ENCODE measurements at places on chromosomes 11 and 22.

- no peak for DNase-seq
These were observed 530.6 kb downstream of the MN1 start for GRCh38 chr22:27270818-27271510.

DNA sequence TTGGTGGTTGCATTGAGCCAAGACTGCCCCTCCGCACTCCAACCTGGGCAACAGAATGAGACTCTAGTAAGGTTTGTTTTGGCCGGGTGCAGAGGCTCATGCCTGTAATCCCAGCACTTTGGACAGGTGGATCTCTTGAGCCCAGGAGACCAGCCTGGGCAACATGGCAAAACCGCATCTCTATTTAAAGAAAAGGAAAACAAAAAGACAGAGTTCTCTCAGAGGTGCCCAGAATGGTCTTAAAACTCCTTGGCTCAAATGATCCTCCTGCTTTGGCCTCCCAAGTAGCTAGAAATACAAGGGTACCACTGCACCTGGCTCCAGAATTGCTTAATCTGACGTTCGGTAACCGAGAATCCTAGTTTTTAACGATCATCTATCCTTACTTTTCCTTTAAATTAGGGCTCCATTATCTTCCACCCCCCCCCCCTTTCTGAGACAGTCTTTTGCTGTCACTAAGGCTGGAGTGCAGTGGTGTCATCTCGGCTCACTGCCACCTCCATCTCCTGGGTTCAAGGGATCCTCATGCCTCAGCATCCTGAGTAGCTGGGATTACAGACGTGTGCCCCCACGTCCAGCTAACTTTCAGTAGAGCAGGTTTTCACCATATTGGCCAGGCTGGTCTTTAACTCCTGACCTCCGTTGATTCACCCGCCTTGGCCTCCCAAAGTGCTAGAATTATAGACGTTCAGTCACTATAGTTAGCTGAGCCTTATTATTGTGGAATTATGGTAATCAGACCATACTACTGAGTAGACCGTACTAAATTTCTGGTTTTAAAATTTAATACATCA lies 1.7 kb downstream of the RPS25 start:
- no peak for DNase-seq

DNA sequence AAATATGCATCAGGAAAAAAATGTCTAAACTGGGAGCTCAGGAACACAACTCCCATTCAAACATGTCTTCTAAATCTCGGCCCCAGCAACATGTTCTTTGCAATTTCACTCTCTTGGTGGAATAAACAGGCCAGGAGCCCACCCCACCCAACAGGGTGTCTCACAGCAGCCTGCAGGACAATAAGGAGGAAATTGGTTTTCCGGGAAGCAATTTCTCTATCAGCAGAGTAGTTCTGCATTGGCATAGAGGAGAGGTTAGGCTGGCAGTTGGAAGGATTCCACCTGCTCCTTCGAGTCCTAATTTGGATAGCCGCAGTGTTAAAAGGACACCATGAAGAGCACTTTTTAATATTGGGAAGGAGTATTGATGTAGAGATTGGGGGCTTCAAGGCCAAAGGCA lies 55.9 kb upstream of the BARX2 start:
- no peak for DNase-seq

- no peak for DNase-seq
These were observed 736.0 kb upstream of the CCDC90B start for GRCh38 chr11:84022201-84022600.

- DNase-seq = no peak
These were observed 5.5 kb upstream of the DNAL4 start for GRCh38 chr22:38799265-38800002.

DNA sequence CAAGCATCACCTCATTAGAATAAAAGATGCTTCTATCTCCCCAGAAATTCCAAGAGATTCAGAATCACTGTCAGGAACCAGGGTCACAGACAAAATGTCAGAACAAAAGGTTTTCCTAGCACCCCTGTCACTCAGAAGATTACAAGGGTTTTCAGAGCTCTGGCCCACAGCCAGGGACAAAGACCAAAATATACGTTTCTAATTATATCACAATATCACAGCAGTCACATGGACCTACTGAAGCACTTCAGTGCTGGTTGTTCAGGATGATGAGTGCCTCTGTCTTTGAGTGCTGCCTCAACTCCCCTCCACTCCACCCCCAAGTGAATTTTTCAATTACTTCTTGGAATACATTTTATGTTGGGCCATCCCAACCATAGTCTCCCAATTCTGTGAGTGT lies 21.9 kb upstream of the RTL6 start:
- no peak for DNase-seq

DNA sequence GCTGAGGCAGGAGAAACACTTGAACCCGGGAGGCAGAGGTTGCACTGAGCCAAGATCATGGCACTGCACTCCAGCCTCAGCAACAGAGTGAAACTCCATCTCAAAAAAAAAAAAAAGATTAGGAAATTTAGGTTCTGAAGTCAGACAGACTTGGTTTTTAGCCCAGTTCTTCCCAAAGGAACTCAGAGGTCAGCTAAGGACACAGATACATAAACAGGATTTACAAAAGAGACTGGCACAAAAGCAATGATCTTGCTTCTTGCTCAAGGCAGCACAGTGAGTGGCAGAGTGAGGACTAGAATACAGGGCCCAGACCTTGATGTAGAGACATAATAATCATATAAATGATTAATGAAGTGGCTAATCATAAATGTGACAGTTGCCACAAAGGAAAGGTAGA lies 25.4 kb upstream of the RRAS2 start:
- DNase-seq = no peak

- no peak for DNase-seq
These were observed 29.7 kb upstream of the VWA5A start for GRCh38 chr11:124085583-124085982.

DNA sequence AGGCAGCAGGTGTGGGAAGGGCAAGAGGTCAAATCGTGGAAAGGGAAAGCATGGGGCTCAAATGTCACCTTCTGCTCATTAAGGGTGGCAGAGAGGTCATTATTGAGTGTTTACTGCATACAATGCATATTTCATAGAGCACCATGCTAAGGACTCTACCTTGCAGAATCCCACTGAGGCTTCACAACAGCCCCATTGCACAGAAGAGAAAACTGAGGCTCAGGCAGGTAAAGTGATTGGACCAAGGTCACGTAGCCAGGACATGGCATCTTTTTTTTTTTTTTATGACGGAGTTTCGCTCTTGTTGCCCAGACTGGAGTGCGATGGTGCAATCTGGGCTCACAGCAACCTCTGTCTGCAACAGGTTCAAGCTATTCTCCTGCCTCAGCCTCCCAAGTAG lies 7.8 kb downstream of the FLRT1 start:
- no peak for DNase-seq

- peak; percentile 40 for DNase-seq
These were observed 303.0 kb upstream of the PITPNB start for GRCh38 chr22:28222052-28222451.

DNA sequence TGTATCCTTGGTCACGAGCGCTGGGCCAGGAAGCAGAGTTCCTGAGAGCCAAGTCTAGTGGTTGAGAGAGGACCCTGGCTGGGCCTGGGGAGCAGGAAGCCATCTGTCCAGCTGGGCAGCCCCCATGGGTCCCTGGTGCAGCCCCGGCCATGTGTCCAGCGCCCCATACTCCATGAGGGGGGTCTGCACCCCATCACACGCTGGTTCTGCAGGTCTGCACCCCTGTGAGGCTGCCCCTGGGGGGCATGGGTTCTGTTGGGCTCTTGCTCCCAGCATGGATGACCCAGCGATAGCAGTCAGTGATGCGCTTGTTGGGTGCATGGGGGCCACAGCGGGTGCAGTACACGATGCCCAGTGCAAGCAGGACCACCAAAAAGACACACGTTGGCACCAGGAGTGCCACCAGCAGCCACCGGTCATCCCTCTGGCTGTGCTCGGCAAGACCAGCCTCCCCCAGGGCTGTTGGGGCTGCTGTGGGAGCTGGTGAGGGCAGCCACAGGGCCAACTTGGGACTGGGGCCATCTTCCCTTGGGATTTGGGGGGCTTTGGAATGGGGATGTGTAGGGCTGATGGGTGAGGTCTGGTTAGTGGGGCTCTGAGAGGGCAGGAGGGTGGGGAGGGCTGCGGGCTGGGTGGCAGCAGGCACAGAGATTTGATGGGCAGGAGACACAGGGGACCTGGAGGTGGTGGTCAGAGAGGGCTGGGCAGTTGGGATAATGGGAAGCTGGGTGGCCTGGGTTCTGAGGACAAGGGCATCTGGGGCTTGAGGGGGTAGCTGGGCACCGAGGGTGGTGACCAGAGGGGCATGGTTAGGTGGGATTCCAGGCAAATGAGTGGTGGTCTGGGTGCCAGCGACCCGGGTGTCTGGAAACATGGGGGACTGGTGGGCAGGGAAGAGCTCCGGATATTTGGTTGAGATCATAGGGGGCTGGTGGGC lies 2.0 kb downstream of the CD248 start:
- DNase-seq = no peak

DNA sequence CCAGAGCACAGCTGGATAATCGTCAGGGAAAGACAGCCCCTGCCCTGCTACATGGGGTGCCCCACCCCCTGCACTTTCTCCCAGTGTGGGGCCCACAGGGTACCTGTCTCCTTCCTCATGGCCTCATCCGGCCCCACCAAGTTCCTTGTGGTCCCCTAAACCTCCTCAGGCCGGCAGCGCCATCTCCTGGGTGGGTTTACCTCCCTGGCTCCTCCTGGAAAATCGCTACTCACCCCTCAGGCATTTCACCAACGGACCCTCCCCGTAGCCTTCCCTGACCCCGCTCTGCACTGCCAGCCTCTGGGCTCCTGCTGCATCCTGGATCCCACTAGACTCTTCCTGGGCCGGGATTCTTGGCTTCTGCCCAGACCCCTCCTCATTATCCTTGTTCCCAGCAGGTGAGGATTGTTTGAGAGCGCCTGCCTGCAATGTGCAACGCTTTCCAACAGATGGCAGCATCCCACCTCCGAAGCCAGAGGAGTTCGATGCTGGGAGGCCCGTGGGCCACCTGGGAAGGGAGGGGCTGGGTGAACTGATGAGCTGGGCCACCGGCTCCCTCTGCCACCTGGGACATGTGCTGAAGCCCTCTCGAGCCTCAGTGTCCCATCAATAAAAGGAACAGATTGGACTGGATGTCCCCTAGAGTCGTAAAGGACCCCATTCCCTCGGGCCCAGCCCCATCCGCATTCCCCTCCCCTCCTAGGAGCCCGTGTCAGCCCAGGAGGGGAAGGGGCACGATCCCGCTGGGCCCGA lies 44.2 kb upstream of the TTLL12 start:
- peak; percentile 68 for DNase-seq

DNA sequence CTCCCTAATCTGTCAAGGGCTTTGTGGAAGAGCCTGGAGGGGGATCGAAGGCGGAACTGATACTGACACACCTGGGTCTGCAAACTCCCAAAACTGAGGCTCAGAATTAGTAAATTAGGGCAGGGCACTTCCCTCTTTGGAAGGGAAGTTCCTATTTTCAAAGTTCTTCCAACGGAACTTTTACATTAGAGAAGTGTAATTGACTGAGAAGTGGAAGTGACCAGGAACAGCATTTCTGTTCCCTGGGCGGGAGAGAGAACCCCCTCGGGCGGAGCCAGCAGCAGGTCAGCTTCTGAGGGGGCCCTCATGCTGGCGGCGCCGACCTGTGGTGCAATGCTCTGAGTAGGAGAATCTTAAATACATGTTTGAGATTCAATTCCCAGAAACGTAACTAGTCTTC lies 1.1 kb upstream of the CBL start:
- DNase-seq = peak; percentile 71

DNA sequence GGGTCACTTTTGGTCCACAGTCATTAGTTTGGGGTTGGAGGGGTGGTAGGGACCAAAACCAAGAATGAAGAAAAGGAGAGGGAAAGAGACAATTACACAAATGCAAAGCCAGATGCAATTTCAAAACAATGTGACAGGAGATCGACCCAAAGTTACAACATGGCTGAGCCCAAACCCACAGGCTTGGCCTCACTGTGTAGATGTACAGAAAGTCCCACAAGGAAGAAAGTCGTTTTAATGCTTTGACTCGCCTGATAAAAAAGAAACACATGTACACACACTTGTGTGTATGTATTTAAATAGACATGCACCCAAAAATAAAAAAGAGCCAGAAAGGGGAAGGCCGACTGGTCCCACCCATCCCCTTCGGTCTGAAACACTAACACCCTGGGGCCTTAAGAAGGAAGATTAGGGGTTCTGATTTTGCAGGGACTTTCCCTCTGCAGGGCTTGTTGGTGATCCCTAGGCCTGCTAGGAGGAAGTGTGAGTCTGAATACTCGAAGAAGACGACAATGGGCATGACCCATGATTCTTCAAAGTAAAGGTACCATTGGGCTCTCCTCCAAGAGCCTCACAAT lies 104.1 kb downstream of the ETS1 start:
- DNase-seq = peak; percentile 60

DNA sequence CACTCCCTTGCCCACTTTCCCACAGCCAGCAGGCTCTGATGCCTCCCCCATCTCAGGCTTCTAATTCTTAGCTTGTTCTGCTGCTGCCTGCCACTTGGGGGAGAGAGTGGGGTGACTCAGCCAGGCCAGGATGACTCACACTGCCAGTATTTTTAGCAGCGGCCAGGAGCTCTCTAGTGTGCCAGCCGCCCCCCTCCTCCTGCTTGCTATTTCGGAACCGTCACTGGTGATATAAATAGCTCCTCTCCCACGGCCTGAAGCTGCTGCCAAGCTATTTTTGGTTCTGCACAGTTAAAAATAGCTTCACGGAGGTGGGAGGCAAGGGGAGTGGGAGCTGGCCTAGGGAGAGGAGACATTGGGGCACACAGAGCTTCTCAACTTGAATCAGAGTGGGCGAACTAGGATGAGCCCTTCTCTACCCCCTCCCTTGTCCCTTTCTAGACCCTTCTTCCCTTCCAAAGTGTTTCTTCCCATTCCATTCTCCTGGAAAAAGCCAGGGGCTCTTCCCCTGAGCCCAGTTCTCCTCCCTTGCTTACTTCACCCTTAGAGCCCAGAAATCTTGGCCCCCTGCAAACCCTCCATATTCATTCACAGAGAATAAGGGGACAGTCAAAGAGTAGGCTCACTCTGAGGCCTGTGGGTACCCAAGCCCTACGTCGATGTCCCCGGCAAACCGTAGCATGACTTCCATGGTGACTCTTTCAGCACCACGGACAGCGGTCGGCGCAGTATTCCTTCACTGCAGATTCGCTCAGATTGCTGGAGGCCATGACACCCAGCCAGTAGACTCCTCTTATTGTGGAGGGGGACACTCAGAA lies 2.5 kb upstream of the NPAS4 start:
- DNase-seq = peak; percentile 75

Measured in inflammatory macrophage treated with lipopolysaccharide for 1 hour (primary cell).